ENCODE measurements at places on chromosomes 6 and 20.
A peak's percentile ranks its signal among the peaks of the same experiment; 100 is the strongest.

- no peak for DNase-seq
Observed at GRCh38 chr6:14001329-14002012, 76.7 kb downstream of the RNF182 start.

DNA sequence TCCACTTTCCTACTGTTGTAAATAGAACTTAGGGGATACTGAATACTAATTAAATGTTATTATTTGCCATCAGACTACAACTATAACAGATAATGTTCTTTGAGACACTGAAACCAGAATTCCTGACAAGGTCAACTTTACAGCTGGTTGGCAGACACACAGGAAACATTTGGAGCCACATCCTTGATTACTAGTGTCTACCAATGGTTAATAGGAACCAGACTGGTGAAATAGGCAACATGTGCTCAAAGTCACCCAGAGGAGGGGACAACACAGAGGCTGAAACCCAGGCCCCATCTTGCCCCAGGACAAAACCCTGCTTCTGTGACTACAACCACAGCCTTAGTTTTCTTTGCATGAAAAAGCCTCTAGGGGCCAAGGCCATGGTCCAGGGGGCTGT lies 47.8 kb upstream of the NT5E start:
- DNase-seq = no peak

DNA sequence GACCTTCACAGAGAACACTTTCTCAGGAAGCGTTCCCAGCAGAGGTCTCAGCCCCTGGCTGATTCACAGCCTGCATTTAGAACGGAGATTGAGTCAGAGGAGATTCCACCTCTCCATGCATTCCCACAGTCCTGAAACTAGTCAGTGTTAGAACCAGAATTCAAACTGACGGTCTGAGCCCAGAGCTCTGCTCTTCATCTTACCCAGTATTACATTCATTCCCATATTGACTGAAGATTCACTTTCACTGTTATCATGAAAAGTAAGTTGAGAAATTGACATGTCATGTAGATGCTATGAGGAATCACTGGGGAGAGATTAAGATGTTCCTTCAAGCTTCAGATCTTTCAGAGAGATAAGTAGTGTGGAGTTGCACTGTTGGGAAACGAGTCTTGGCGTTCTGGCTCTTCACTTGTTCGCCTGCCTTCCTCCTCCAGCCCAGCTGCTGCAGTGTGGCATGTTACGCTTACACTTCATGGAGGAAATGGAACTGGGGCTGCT lies 28.3 kb downstream of the MAS1 start:
- DNase-seq = no peak

GRCh38 chr20:24699321-24700165 lies 230.1 kb downstream of the SYNDIG1 start:
- DNase-seq = no peak

DNA sequence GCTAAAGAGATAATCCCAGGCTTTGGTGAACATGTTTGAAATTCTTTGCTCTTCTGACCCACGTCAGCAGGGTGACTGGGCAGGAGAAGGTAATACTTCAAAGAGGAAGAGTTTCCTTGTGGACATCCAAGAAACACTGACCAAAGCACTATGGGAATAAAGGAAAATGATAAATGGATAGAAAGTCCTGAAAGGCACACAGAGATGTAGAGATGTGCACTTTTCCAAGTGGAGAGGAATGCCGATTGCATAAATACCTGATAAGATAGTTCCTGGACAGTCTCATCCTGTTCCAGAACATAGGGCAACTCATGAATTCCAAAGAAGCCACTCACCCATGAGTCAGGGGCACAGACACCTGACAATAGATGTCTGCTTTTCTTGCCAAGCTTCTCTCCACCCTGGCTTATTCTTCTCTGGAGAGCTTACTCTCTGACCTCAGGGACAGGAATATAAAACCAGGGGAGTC lies 191.3 kb upstream of the FOXA2 start:
- DNase-seq = no peak

- no peak for DNase-seq
Observed at GRCh38 chr6:80234401-80234800, 127.9 kb downstream of the BCKDHB start.

GRCh38 chr6:106692112-106692818 lies 62.9 kb downstream of the QRSL1 start:
- DNase-seq = no peak

- no peak for DNase-seq
Observed at GRCh38 chr6:43120944-43121913, 45.1 kb downstream of the PTK7 start.

DNA sequence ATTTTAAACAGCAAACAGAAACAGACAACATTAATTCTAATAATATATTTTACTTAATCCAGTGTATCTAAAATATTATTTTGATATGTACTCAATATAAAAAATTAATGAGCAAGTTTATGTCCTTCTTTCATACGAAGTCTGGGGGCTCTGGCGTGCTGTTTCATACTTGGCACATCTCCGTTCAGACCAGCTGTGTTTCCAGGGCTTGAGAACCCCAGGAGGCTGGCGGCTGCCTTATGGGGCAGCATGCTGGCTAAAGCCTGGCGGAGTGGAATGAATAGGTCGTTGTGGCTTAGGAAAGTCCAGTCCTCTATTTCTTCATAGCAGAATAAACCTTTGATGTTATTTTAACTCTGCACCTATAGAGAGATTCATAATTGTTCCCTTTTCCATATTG lies 43.3 kb downstream of the DUSP22 start:
- no peak for DNase-seq

GRCh38 chr20:59386809-59387208 lies 86.4 kb downstream of the EDN3 start:
- DNase-seq = no peak

- no peak for DNase-seq
Observed at GRCh38 chr6:87291883-87292282, 30.5 kb upstream of the SMIM8 start.

DNA sequence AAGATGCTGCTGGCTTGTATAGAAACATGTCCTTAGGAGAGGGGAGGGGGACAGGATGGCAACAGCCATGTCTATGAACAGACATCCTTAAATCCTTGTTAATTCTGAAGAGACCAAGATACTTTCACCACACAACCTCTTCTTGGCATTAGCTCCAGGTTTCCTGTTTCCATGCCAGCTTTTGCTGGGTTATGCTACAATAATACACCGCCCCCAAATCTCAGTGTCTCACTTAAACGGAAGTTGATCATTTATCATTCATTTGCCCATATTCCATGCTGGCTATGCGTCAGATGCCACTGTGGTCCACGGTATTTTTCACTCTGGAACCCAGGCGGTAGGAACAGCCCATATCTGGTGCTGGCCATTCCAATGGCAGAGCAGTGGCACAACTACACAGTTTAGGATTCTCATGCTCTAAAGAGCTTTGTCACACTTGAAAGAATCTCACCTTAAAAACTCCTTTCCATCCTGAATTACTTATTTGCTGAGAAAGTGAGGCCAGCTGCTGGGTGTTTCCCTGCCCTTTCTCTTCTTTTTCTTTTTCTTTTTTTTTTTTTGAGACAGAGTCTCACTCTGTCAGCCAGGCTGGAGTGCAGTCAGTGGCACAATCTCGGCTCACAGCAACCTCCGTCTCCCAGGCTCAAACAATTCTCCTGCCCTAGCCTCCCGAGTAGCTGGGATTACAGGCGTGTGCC lies 3.7 kb upstream of the RNASET2 start:
- DNase-seq = no peak

- DNase-seq = no peak
Observed at GRCh38 chr6:139378882-139379341, 4.5 kb upstream of the CITED2 start.

DNA sequence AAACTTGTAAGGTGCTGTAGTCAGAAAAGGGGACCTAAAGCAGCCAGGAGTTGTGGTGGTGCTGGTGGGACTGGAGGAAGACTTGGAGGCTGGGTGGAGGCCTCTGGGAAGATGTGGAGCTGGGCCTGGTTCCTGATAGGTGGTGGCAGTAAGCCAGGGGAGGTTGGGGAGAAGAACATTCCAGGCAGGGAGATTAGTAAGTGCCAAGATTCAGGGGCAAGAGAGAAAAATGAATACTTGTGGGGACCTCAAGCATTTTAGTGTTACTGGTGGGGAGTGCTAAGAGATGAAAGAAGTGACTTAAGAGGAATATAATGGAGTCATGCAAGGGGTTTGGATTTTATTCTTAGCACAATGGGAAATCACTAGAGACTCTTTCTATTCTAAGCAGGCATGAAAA lies 79.0 kb upstream of the B3GAT2 start:
- no peak for DNase-seq

- DNase-seq = no peak
Observed at GRCh38 chr6:50785921-50786320, 32.8 kb upstream of the TFAP2B start.

GRCh38 chr20:64278317-64278681 lies 22.8 kb downstream of the PCMTD2 start:
- DNase-seq = no peak

DNA sequence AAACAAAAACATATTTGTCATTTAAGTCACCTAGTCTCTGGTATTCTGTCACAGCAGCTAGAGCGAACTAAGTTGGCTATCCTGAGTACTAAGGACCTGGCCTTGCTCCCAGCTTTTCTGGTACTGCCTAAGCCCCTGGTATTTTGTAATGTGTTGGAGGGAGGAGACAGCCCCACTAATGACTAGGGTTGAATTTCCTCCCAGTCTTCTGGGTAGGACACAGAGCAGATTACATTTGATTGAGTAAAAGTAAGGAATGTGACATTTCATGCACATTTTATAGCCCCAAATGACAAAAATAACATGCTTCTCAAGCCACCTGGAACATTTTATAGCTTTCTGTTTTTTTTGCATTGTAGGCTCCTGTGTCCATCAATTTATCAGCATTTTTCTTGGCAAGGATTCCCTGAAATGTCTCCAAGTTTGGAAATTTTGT lies 47.9 kb upstream of the DDR1 start:
- DNase-seq = no peak

- no peak for DNase-seq
Observed at GRCh38 chr6:103570431-103570830, 1289.3 kb downstream of the HACE1 start.

- no peak for DNase-seq
Observed at GRCh38 chr6:122787721-122788120, 1.3 kb upstream of the SMPDL3A start.

- no peak for DNase-seq
Observed at GRCh38 chr20:16293590-16293989, 279.7 kb downstream of the KIF16B start.

GRCh38 chr20:51001430-51002265 lies 21.3 kb downstream of the KCNG1 start:
- no peak for DNase-seq

DNA sequence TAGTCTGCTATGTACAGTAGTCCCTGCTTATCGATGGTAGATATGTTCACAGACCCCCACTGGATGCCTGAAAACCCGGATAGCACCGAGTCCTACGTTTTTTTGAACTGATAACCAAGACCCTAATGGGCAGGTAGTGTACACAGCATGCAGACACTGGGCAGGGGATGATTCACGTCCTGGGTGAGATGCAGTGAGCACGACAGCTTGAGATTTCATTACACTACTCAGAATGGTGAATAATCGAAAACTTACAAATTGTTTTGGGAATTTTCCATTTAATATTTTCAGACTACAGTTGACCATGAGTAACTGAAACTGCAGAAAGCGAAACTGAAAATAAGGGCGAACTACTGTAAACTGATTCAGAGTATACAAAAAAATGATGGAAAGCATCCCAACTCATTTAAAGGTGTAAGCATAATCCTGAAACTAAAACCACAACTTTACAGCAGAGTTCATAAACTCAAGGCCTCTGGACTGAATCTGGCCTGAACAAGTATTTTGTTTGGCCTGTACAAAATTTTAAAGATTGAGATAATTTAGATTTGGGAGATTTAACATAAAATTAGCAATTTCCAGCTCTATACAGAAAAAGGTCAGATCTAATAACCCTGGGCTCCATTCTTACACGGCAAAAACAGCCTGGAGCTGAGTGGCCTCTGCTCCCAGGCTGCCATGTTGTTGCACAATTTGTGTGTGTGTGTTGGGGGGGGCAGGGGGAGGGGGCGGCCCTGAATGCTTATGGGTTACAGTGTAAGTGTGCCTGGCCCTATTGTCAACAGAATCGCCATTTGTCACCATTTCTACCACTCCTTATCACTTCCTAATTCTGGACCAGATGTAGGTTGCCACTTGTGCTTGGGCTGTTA lies 34.9 kb downstream of the RNF24 start:
- DNase-seq = no peak

DNA sequence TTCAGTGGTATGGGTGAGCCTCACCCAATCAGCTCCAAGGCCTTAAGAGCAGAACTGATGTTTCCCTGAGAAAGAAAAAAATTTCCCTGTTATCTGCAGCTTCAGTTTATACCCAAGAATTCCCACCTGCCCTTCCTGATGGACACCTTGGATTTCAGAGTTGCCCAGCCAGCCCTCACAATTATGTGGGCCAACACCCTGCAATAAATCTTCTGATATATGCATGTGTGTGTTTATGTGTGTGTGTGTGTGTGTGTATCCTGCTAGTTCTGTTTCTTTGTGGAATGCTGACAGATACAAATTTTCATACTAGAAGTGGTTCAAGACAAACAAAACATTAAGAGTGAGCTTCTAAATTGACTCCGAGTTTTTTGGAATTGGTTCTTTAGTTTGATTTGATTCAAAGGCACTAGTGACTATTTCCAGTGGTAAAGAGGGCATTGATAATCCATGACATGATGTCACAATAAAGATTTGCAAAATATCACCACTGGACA lies 246.6 kb upstream of the BTBD3 start:
- no peak for DNase-seq

DNA sequence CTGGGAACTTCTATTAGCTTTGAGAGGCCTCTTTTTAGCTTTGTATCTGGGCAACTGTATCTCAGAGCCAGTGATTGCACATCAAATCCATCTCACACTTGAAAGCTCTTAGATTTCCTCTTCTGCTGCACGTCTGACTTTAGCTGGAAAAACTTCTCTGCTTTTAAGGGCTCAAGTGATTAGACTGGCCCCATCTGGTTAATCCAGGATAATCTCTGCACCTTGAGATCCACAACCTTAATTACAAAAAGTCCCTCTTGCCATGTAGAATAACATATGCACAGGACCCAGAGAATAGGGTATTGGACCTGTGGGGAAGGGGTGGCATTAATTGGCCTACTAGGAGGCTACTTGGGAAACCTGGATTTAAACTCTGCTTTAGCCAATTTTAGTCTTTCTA lies 24.2 kb downstream of the KLHL31 start:
- DNase-seq = no peak

- no peak for DNase-seq
Observed at GRCh38 chr20:432677-433299, 24.7 kb downstream of the RBCK1 start.

DNA sequence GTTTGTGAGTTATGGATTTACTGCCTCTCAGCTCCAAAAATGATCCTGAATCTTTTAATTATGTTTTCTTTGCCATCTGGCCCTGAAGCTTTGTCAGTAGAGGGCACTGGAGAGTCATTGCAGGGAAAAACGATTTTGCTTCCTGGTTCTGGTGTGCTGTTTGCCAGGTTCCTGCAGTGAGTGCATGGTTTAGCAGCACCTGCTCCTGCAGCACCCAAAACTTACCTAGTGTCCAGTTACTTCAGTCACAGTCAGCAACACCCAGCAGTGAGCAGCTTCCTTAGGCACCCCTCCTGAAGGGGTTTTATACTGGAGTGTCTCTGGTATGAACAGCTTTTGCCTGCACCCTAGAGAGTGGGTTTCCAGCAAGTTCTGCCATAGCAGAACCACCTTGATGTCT lies 6.0 kb upstream of the TRIM26 start:
- DNase-seq = peak; percentile 5

All from stimulated activated CD8-positive, alpha-beta memory T cell treated with anti-CD3 and anti-CD28 coated beads, Interleukin-2, amount 100 ng/mL, for 1 hour (primary cell).